ENCODE measurements at places on chromosomes 6 and 20.

- peak; percentile 73 for DNase-seq
Observed at GRCh38 chr6:2749969-2750600, 637 bp downstream of the MYLK4 start.

- DNase-seq, result no peak
Observed at GRCh38 chr6:16576451-16577368, 184.6 kb downstream of the ATXN1 start.

GRCh38 chr6:83758533-83758932 lies 49.6 kb upstream of the SNAP91 start:
- no peak for DNase-seq

DNA sequence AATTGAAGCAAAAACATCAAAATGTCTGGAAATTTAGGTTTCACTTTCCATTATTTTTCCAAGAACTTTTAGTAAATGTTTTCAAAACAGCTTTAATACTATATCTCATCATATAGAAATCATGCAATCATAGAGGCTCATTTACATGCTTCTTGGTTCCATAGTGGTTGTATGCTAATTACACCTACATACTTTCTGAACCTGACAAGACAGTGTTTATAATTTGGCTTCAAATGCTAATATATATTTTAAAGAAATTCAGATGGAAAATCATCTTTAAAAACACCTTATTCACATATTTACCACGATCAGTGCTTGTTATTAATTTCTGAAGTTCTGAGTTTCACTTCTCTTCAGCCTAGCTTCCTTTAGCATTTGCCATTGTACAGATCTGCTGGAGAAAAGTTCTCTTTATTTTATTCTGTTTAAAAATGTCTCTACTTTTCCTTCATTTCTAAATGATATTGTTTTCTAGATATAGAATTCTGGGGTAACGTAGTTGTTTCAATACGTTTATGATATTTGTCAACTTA lies 89.9 kb downstream of the PLCB1 start:
- DNase-seq, result no peak

DNA sequence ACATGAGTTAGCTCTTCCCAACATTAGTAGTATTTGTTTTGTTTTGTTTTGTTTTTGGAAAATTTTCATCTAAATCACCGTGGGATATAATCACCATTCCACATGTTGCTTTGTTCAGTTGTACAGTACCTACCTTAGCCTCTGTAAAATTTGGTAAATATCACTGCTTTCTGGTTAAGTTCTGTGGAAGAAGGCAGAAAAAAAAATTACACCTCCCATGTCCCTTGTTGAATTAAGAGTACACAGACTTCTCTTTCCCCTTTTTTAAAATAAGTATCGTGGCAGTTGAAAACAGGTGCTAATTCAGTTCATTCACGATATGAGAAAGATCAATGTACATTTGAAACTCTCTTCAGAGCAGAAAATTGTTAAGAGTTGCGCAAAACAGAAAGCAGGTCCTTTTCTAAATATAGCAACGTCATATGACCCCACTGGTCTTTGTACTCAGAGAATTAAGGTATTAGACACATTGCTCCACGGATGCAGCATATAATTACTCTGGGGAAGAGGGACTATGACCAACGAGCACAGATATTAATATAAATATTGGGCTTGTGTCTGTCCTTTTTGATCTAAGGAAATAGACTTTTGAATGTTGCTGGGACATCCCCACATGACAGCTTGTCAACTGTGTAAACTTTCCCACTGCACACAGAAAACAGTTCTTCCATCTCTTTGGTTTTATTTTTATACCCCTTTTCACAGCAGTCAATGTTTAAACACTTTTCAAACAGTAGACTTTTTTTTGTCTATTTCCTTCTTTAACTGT lies 58.6 kb upstream of the ZNF217 start:
- DNase-seq, result peak; percentile 87

Data from NAMALWA (cell line).